ENCODE measurements at places on chromosomes 1 and 21. TPM values are rescaled to one million over a fixed set of nuclear protein-coding genes. Genes with fewer than 3 reads are reported as not detected.

DNA sequence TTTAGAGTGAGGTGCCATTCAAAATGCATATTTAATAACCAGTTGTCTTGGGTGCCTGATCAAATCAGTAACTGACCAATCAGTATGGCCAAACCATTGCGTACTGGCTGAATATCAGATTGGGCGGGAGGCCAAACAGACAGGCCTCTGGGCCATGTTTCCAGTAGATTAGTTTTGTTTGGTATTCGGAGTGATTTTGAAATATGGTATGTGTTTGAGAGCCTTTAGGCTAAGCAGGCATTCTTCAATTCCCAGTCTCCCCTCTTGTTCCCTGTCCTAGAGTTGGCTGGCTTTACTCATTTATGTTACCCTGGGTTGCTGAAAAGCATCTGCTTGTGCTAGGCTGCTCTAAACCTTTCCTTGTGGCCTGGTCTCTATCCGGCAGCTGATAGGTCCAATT is 80.1 kb downstream of the BACH1 start:
- peaks cover 10% of the 10 kb centered on the region for H3K4me1 ChIP-seq
- H3K27ac ChIP-seq = no peak overlapping the region
- no peak for DNase-seq
- H3K27me3 ChIP-seq = no peaks in the 10 kb centered on the region
- H3K4me3 ChIP-seq = no peak overlapping the region
- no peaks in the 10 kb centered on the region for H3K36me3 ChIP-seq

GRCh38 chr1:93988634-93989350 is 79.6 kb upstream of the GCLM start:
- H3K27me3 ChIP-seq = no peaks in the 10 kb centered on the region
- no peaks in the 10 kb centered on the region for H3K36me3 ChIP-seq
- H3K4me1 ChIP-seq = peaks cover 32% of the 10 kb centered on the region
- H3K27ac ChIP-seq = peak overlapping the region; percentile 83
- H3K4me3 ChIP-seq = 0 out of 2 replicates have a peak overlapping the region, but pooled peaks have one; percentile 3
- peak; percentile 91 for DNase-seq

- no peaks in the 10 kb centered on the region for H3K4me1 ChIP-seq
- H3K4me3 ChIP-seq = no peak overlapping the region
- DNase-seq = no peak
- H3K27me3 ChIP-seq = no peaks in the 10 kb centered on the region
These were observed 419.6 kb upstream of the BRINP3 start for GRCh38 chr1:190897233-190897632.

- H3K36me3 ChIP-seq = no peaks in the 10 kb centered on the region
- H3K27ac ChIP-seq = no peak overlapping the region
- H3K4me1 ChIP-seq = no peaks in the 10 kb centered on the region
These were observed 87.9 kb downstream of the CDC14A start for GRCh38 chr1:100440075-100440809.

DNA sequence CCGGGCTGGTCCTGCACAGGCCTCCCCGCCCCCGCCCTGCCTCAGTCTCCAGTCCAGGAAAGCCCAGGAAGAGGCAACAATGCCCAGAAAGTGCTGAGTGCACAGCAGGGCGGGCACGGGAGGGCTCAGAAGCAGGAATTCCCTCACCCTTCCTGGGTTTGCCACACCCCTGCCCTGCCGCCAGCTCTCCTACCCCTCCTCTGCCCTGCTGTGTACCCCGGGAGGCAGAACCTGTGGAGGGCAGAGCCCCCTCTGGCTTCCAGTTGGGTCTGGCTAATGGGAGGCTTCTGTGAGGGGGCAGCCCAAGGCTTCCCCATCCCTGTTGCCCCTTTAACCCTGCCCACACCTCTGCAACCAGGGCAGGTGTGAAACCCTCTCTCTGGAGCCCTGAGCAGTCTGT is 47.5 kb upstream of the CSF3R start:
- H3K4me1 ChIP-seq = no peaks in the 10 kb centered on the region
- H3K4me3 ChIP-seq = no peak overlapping the region
- no peaks in the 10 kb centered on the region for H3K36me3 ChIP-seq
- H3K27me3 ChIP-seq = no peaks in the 10 kb centered on the region

GRCh38 chr21:45859762-45860357 is 121.7 kb upstream of the COL6A1 start:
- H3K27me3 ChIP-seq = no peaks in the 10 kb centered on the region
- H3K4me1 ChIP-seq = peaks cover 9% of the 10 kb centered on the region
- no peak overlapping the region for H3K27ac ChIP-seq
- no peak overlapping the region for H3K4me3 ChIP-seq
- DNase-seq = no peak

GRCh38 chr1:109912214-109912861 is 1.7 kb downstream of the CSF1 start:
- peaks cover 7% of the 10 kb centered on the region for H3K36me3 ChIP-seq
- peak; percentile 69 for DNase-seq
- H3K4me1 ChIP-seq = peaks cover 31% of the 10 kb centered on the region
- H3K27ac ChIP-seq = peak overlapping the region; percentile 75
- H3K27me3 ChIP-seq = no peaks in the 10 kb centered on the region

DNA sequence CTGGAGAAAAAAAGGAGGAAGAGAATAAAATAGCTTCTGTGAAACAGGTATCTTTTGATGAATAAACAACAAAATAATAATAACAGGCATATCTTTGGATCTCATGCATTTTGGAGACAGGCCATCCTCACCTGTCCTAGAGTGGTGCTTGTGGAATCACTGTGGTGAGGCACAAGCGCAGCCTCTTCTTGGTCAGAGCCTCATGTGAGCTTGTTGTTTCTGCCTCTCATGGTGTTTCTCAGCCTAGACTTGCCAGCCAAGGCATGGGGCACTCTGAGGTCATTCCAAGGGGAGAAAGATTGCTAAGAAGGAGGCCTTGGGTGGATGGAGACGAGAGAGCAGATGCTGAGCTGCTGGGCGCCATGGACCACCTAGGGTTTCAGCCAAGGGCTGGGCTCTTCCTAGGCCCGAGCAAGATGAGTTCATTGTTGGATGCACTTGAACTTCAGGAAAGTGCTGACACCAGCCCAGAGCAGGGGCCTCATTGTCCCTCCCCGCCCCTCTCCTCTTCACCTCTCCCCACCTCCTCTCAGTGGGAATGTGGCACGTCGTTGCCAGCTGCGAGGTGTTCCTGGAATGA is 49.5 kb downstream of the ATP5PO start:
- DNase-seq = no peak
- no peak overlapping the region for H3K4me3 ChIP-seq
- peaks cover 5% of the 10 kb centered on the region for H3K4me1 ChIP-seq
- H3K36me3 ChIP-seq = no peaks in the 10 kb centered on the region

- DNase-seq = no peak
- H3K27ac ChIP-seq = no peak overlapping the region
- peaks cover 8% of the 10 kb centered on the region for H3K4me1 ChIP-seq
- H3K4me3 ChIP-seq = no peak overlapping the region
These were observed 29.5 kb upstream of the ERG start for GRCh38 chr21:38527737-38528136.

GRCh38 chr1:17177651-17178050 is 27.3 kb upstream of the PADI1 start:
- no peaks in the 10 kb centered on the region for H3K36me3 ChIP-seq
- peaks cover 4% of the 10 kb centered on the region for H3K4me1 ChIP-seq
- no peak for DNase-seq
- H3K27me3 ChIP-seq = no peaks in the 10 kb centered on the region

CFHR2 gene
- not detected for total RNA-seq

All from GM23248 (cell line).